LoVo (cell line): ENCODE measurements at places on chromosomes 5 and 9.

DNA sequence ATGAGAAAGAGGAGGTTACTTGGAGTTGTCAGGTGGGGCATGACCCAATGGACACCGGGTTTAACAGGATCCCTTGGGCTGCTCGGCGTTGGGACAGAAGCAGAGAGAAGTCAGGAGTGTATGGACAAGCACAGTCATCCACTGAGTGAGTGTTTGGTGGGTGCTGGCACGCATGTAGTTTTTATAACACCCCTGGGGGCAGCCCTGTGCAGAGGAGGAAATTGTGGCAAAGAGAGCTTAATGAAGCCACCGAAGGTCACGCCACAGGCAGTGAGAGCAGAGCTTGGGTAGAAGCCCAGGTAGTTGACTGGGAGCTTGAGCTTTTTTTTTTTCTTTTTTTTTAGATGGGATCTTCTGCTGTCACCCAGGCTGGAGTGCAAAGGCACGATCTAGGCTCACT is 43.2 kb upstream of the IER5L start:
- no peak for DNase-seq

DNA sequence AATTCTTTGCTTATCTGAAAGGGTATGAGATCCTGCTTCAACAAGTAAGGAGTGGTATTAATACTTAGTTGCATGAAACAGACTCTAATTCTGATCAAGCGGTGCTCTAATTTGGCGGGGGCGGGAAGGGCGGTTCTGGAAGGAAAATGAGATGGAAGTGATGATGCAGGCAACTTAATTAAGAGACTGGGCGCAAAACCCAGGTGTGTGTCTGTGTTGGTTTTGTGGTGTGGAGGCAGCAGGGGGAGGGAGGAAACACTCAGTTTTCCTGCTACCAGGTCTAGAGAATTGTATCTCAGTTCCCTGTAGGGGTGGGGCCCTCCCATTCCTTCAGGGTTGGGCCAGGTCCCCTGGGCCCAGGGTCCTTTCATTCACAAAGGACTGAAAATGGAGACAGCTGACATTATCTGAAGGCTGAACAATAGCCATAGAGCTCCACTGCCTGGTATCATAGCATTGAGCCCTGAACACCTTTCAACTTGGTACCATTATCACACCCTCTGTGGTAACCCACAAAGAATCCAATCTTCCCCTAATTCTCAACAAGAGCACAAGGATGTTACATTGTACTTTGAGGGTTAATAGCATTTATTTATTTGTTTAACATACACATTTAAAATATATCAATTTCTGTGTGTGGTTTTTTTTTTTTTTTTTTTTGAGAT is 17.2 kb upstream of the C5orf47 start:
- DNase-seq, result no peak

DNA sequence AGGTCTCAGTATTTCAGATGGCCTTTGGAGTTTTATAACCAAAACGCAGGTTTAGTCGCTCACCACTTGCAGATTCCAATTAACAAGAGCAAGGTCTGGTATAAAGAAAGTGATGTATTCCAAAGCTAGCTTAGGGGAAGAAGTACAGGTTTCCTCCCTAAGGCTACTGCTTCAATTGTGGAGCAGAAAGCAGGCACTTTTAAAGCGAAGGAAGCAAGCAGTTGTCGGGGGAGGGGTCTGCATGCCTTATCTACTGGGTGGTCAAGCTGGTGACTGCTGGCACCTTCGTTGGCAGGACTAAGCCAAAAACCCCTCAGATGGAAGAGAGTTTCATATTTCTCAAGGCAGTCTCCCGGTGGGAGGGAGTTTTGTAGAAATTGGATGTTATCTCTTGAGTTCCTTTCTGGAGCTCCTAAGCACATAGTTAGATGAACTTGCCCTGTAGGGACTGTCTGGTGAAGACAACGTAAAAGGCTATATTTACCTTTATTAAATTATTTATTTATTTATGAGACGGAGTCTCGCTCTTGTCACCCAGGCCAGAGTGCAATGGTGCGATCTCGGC is 1.6 kb upstream of the TMEM245 start:
- DNase-seq, result no peak

DNA sequence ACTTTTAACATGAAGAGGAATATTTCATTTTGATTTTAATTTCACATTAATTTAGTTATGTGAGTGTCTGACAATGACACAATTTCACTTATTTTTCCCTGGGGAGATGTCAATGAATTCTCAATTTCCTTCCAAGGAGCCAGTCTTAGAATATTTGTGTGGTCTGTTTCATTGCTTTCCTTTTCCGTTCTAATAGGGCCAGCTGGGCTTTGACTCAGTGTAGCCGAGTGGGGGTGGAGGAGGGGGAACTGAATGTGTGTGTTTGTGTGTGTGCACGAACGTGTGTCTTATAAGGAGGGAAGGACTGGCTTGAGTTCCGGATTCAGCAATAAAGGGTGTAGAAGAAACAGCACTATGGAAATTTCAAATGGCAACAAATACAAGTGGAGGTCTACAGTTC is 100.0 kb downstream of the BASP1 start:
- no peak for DNase-seq

GRCh38 chr5:133698646-133699526 is 86.5 kb upstream of the FSTL4 start:
- no peak for DNase-seq

DNA sequence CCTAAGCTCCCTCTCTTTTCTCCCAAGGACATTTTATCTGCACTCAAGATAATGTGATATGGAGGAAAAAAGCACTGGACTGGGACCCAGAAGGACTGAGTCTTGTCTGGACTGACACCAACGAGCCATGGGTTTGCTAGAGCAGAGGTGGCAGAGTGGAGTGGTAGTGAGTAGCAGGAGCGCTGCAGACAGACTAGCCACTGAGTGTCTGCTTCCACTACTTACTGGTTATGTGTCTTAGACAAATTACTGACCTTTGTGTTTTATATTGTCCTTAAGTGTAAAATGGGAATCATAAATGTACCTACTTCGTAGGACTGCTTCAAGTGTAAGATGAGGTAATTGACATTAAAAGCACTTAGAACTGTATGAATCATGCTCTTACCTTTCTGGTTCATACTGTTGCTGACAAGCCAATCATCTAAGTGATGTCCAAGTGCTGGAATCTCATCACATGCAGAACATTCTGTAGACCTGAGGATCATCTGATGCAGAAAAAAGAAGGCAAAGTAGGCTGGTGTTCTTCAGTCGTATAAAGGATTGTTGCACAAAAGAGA is 12.5 kb upstream of the PRLR start:
- no peak for DNase-seq

GRCh38 chr9:116687754-116688135 is 640 bp downstream of the TRIM32 start:
- no peak for DNase-seq

DNA sequence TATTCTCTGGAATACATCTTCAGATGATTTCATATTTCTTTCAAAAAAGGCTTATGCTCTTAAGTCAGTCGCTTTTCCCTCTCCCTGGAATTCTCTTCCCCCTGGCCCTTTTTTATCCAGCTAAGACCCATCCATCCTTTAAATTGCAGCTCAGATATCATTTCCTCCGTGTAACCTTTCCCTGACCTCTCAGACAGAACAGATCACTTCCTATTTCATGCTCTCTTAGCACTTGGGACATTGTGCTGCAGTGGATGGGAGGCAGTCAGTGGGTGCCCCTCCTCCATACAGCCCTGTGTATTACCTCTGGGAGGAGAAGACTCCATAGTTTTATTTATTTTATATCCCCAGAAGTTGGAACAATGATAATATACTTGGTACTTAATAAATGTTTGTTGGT is 423.4 kb downstream of the ISL1 start:
- DNase-seq, result no peak

DNA sequence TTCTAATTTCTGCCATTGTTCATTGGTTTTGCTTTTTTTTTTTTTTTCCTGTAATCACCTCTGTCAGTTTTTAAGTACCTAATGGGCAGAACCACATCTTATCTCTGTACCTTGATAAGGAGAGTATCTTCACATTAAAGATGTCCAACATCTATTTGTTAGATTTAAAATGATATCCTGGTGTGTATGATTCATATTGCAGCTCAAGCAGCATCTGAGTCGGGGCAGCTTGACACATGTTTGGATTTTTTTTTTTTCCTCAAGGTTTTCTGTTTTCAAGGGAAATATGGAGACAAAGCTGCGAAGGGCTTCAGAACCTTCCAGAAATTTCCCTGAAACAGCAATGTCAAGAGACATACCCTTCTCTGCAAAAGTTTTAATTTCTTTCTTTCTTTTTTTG is 164.7 kb downstream of the DOCK2 start:
- DNase-seq, result no peak

GRCh38 chr5:134430001-134430569 is 18.4 kb upstream of the CDKN2AIPNL start:
- DNase-seq, result no peak

DNA sequence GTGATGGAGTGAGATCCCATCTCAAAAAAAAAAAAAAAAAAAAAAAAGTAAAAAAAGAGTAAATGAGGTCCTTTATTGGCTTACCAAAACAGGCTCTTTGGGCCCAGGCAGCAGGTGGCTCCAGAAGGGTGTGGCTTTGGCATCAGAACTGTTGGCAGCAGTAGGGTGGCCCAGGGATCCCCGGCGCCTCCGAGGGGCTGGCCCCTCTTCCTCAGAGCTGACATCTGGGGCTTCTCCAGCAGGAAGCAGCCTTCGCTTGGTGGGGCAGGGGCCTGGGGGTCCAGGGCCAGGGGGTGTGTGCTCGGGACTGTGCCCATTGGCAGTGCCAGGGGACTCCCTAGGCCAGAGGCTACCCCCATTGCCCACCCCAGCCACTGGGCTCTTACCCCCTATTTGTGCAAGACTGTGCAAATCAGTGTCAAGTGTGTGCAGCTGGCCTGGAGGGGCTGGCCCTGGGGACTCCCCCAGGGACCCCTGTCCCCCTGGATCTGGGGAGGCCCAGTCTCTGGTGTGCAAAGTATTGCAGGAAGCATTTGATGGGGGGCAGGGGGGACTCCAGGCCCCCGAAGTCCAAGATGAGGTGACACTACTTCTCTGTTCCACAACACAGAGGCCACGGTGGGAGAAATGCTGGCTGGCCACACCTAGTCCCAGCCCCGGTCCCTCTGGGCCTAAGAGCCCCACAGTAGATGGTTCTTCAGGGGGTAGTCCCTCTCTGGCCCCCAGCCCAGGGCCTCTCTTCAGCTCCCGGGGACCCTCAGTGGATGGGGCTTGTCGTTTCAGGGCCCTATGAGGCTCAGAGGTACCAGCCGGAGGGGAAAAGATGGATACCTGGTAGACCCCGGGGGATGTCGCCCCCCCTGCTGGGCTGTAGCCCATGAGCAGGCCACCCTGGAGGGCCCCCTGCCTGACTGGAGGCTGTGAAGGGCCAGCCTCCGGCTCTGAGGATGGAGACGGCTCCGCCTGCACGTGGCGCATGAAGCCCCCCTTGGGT is 4.7 kb upstream of the STOML2 start:
- no peak for DNase-seq

- peak; percentile 67 for DNase-seq
Measured at GRCh38 chr5:168328814-168329213, 37.4 kb downstream of the WWC1 start.

DNA sequence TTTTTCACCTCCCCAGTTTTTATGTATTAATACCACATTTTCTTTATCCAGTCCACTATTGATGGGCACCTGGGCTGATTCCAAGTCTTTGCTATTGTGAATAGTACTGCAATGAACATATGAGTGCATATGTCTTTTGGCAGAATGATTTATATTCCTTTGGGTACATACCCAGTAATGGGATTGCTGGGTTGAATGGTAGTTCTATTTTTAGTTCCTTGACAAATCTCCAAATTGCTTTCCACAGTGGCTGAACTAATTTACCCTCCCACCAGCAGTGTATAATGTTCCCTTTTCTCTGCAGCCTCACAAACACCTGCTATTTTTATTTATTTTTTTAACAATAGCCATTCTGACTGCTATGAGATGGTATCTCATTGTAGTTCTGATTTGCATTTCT is 340.2 kb downstream of the ADAMTS6 start:
- no peak for DNase-seq

DNA sequence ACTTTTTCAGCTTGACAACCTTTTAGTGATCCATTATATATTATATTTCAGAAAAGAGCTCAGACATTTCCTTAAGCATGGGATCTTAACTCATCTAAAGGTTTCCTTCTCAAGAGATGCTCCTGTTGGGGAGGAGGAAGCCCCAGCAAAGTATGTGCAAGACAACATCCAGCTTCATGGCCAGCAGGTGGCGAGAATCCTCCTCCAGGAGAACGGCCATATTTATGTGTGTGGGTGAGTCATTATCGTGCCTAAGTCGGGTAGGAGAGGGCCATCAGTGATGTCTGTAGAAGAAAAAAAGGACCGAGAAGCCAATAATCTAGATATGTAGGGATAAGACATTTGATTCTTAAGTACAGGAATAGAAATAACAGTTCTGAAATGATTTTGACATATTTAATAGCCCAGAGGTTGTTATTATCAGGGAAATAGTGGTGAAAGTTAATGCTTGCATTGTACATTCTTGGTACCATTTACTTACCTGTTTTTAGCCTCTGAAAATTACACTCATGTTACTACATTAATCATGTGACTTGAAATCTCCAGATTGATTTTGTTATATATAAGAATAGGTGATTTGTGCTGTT is 28.2 kb downstream of the MTRR start:
- DNase-seq, result peak; percentile 21

DNA sequence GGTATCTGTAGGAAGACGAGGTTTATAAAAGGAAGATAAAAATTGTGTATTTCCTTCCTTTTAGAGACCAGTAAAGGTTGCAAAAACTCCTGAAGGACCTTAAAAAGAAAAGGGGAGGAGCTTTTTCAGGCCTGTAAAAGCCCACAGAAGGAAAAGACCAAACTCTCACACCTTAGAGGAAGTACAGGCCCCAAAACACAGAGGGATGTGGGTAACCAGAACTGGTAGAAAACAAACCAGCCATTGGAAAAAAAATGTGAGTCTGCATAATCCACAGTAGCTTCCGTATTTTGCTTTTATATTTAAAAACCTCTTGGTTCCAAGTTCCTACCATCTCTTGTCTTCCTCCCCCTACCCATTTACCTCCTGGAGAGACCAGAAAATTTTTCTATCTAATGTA is 8.5 kb downstream of the GIN1 start:
- DNase-seq, result no peak

GRCh38 chr9:16445141-16445920 is 425.1 kb downstream of the BNC2 start:
- no peak for DNase-seq

GRCh38 chr5:154713615-154714125 is 41.5 kb upstream of the LARP1 start:
- no peak for DNase-seq

DNA sequence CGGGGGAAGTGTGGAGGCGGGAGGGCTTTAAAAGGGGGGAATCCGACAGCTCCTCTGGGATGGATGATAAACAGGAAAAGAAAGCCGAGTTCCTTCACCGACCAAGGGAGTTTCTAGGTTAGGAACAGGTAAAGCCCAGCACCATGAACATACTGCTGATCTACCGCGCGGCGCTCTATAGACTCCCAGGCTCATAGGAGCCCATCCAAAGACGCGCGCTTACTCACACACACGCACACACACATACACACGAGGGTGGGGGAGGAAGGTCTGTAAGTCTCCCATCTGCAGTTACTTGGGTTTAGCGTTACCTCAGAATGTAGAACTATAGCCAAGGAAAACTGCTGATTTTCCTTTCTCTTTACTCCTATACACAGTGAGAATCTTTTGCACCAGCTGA is 2.6 kb upstream of the GABRB2 start:
- DNase-seq, result no peak

GRCh38 chr9:108272349-108272899 is 583.4 kb downstream of the ACTL7B start:
- DNase-seq, result peak; percentile 62

GRCh38 chr5:15757103-15757502 is 257.1 kb downstream of the FBXL7 start:
- no peak for DNase-seq
